Stimulated activated CD8-positive, alpha-beta memory T cell treated with anti-CD3 and anti-CD28 coated beads, Interleukin-2, amount 100 ng/mL, for 1 hour (primary cell): ENCODE measurements at places on chromosomes 5 and 9.

GRCh38 chr5:157335534-157336422 is 69.9 kb downstream of the CYFIP2 start:
- DNase-seq = no peak

DNA sequence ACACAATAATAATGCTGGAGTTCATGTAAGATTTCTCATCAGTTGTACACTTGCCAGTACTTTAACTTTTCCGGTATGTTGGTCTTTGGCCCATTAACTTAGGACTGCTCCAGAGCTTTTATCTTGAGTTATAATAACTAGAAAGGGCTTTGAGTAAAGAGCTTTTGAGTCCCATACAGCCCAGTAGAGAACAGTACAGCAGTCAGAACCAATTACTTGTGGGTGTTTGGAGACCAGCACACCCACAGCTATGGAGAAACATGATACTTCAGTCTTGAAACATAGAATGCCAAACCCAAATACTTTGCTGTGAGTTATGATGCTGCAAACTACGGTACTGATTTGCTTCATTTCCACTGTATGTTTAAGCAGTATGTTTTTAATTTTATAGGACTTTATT is 374.3 kb downstream of the CCDC171 start:
- DNase-seq = no peak

- no peak for DNase-seq
Measured at GRCh38 chr5:6359555-6360322, 18.6 kb downstream of the MED10 start.

DNA sequence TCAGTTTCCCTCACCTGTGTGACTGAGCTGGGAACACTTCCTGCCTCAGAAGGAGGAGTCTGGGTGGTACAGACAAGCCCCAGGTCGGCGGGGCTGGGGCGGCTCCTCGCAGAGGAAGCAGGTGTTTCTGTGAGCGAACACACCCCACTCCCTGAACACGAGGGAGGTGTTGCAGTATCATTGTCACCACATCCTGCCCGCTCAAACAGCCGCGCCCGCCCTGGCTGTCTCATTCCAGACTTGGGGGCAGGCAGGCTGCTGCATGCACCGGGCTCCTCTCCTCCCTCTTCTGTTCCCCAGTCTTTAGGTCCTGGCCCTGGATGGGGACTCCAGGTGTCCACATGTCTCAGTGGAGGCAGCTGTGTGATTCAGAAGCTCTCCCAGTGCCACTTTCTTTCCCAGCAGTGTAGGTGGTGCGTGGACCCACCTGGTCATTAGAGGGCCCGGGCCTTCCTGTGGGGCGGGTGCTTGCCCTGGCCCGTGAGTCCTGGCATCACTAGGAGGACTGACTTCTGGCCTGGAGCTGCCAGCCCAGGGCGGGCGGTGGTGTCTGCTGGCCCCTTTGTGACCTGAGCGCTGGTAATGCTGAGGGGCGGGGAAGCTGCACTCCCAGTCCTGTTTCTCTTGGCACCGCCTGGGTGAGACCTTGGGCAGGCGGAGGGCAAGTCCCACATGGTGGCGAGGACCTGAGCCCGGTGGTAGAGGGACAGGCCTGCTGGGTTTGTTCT is 18.3 kb upstream of the PHYHD1 start:
- DNase-seq = peak; percentile 60

DNA sequence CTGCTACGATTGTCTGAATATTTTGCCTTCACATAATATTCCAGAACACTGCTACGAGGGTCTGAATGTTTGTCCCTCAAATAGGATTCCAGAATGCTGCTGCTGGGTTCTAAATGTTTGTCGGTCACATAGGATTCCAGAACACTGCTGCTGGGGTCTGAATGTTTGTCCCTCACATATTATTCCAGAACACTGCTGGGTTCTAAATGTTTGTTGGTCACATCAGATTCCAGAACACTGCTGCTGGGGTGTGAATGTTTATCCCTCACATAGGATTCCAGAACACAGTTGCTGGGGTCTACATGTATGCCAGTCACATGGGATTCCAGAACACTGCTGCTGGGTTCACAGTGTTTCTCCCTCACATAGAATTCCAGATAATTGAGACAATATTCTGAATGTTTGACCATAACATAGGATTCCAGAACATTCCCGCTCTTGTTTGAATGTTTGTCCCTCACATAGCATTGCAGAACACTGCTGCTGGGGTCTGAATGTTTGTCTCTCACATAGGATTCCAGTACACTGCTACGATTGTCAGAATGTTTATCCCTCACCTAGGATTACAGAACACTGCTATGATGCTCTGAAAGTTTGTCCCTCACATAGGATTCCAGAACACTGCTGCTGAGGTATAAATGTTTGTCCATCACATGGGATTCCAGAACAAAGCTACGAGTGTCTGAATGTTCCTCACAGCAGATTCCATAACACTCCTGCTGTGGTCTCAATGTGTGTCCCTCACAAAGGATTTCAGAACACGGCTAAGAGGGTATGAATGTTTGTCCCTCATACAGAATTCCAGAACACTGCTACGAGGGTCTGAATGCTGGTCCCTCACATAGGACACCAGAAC is 201.8 kb downstream of the FOXD4L6 start:
- DNase-seq = no peak

- no peak for DNase-seq
Measured at GRCh38 chr5:56686337-56687195, 128.8 kb upstream of the MAP3K1 start.

GRCh38 chr9:113523421-113524141 is 60.1 kb downstream of the RGS3 start:
- peak; percentile 59 for DNase-seq

DNA sequence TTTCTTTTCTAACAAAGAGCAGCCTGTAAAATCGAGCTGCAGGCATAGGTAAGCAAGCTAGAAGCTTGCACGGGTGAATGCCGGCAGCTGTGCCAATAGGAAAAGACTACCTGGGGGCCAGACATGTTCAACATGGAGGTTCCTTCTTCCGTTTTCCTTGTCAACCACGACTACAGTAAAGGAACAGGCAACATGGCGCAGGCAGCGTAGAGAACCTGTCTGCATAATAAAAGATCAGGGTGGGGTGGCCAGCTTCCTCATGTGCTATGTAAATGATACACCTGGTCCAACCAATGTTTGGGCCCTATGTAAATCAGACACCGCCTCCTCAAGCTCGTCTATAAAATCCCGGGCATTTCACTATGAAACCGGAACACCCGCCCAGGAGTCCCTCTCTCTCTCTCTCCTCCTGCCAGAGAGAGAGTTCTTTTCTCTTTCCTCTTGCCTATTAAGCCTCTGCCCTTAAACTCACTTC is 103.8 kb upstream of the LIFR start:
- no peak for DNase-seq

DNA sequence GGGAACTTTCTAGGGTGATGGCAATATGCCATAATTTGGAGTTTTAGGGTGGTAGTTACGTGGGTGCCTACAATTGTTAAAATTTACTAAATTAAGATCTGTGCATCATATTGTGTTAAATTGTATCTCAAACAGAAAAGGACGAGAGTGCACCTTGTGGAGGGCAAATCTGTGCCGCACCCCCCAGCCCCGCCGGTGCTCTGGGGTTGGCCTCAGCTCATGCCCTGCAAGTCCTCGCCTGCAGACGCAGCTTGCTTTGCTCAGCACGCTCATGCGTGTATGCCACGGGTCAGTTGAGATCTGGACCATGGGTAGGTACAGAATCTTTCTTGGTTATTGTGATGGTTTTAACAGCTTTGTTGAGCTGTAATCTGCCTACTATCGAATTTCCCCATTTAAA is 33.7 kb upstream of the FCN1 start:
- DNase-seq = no peak

DNA sequence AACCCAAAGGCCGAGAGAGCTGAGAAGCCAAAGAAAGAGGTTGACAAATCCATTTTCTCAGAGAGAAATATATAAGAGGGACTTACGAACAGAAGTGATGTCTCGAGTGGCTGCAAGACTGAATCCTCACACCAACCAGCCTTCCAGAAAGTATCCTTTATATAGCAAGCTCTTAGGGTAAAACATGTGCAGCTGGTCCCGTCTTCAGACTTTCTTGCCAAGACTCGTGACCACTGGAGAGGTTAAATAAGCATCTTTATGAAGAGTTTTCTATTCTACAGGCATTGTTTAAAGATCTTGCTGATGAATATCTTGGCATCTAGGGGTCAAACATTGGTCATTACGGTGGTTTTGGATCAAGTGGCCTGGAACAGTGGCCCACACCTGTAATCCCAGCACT is 16.9 kb upstream of the SLC22A4 start:
- DNase-seq = no peak

GRCh38 chr5:168002116-168002515 is 289.3 kb upstream of the WWC1 start:
- no peak for DNase-seq

- DNase-seq = no peak
Measured at GRCh38 chr9:23563517-23563916, 262.5 kb downstream of the ELAVL2 start.

GRCh38 chr5:65928322-65928752 is 2.0 kb downstream of the ERBIN start:
- DNase-seq = no peak

GRCh38 chr5:132266836-132267160 is 9.3 kb downstream of the PDLIM4 start:
- no peak for DNase-seq

GRCh38 chr5:1181451-1182359 is 19.7 kb upstream of the SLC6A19 start:
- no peak for DNase-seq

DNA sequence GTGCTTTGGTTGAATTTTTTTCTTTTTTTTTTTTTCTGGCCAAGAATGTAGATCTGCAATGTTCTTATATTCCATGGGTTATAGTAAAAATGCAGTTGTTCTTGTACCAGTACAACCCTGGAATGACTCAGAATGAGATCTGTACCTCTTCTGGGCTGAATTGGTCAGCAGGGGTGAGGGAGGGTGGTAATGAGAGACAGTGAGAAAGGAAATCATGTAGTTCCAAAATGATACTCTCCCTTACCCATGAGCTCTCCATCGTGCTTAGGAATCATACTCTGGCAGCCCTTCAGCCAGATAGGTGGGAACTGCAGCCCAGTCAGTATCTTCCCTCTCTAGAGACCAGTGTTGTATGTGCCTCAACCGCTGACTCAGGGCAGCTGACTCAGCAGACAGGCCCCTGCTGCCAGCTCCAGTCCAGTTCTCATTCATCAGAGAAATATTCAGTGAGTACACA is 2.1 kb upstream of the GLIS3 start:
- no peak for DNase-seq

DNA sequence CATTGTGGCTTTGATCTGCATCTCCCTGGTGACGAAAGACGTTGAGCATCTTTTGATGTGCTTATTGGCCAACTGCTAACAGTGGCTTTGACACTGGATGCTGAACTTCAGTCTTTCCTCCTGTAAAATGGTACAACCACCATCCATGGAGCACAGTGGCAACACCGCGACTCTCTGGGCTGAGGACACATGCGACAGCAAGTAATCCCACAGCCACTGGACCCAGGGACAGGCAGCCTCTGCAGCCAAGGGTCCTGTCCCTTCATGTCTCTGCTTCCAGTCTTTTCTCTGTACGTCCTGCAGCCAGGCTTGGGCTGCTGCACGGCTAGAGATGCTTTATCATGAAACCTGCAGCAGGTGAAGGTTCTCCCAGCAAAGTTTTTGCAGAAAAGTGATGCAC is 83.5 kb downstream of the DAP start:
- no peak for DNase-seq

- DNase-seq = no peak
Measured at GRCh38 chr5:167723254-167723871, 568.1 kb upstream of the WWC1 start.

DNA sequence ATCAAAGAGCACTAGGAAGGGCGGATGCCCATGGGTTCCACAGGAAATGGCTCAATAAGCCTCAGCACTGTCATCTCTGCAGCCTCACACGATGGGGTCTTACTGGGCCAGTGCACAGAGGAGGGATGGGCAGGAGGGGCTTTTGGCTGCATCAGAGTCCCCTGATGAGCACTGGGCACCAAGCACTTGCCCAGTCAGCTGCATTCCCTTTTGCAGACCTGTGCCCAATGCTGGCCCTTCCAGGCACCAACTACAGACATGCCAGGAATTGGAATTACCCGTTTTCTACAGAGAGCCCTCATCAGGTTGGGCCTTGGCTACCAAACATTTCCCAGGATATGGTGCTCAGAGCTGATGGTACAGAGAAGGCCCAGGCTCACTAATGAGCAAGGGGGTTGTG is 182.5 kb downstream of the HSPA4 start:
- DNase-seq = no peak

DNA sequence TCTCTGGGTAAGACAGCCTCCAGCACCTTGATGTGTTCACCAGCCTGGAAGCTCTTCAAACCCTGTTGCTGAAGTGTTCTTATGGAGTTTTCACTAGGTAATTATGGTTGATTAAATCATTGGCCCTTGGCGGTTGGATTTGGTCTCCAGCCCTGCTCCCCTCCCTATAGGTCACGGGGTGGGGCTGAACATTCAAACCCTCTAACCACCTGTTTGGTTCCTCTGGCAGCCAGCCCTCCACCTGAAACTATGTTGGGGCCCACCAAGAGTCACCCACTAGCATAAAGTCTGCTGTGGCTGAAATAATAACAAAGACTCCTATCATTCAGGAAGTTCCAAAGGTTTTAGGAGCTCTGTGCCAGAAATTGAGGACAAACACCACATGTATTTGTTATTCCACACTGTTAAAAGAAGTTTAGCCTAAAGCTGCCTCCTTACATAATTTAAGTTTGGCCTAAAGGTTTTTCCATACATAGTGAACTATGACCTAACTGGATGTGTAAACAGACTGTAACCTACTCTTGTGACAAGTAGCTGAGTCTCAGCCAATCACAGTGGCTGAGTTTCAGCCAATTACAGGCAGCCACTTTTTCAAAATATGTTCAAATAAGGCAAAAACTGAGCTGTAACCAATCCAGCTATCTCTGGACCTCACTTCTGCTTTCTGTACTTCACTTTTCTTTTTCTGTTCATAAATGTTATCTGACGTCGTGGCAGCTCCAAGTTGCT is 34.8 kb downstream of the TMEM252 start:
- DNase-seq = no peak

GRCh38 chr5:143796125-143796524 is 15.8 kb upstream of the HMHB1 start:
- no peak for DNase-seq

DNA sequence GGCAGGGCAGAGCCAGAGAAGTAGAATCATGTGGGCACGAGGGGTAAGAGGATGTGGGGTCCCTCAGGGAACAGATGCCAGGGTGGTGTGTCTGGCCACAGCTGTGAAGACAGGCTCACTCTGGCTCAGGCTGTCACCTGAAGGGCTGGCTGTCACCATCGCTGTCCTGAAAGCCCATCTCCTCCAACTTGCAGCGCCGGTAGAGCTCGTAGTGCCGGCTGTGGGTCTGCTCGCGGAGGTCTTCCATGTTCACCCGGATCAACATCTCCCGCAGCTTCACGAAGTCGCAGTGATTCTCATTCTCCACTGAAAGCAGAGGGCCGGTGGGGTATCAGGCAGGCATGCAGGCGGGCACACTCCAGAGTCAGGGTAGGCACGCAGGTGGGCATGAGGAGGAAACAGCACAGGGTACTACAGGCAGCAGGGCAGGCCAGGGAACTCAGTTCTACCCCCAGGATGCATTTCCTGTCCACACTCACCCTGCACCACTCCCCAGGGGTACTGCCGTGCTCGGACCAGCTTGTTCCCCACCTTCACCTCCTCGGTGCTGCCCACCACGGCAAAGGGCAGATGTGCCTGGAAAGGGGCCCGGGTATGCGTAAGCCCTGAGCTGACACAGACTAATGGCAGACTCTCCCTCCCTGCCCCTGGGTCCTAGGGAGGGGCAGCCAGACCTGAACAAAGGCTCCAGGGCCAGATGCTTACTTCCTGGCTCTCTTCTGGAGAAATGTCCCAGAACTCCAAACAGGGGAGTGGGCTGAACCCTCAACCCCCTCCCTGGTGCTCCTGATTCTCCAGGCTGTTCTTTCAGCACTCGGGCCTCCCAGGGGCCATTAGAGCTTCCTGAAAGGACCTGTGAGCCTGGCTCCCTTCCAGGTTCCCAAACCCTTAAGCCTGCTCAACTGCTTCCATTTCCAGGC is 14.4 kb downstream of the CCNI2 start:
- DNase-seq = no peak
